ENCODE measurements at places on chromosomes 12 and 14.

- DNase-seq, result peak; percentile 22
Observed at GRCh38 chr14:96698960-96699539, 98.1 kb upstream of the VRK1 start.

GRCh38 chr14:70785556-70785955, 23.8 kb downstream of the MAP3K9 start:
- DNase-seq, result no peak

DNA sequence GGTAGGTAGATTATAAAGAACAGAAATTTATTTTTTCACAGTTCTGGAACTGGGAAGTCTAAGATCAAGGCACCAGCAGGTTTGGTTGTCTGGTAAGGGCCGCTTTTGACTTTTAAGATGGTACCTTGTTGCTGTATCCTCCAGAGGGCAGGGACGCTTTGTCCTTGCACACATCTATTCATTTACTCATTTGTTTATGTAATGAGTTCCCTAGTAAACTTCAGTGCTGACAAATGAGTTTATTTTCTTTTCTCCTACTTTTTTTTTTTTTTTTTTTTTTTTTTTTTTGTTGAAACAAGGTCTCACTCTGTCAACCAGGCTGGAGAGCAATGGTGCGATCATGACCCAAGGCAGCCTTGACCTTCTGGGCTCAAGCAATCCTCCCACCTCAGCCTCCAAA, 195.7 kb downstream of the FBXL14 start:
- DNase-seq, result peak; percentile 37

- no peak for DNase-seq
Observed at GRCh38 chr12:71727958-71728357, 26.7 kb upstream of the RAB21 start.

DNA sequence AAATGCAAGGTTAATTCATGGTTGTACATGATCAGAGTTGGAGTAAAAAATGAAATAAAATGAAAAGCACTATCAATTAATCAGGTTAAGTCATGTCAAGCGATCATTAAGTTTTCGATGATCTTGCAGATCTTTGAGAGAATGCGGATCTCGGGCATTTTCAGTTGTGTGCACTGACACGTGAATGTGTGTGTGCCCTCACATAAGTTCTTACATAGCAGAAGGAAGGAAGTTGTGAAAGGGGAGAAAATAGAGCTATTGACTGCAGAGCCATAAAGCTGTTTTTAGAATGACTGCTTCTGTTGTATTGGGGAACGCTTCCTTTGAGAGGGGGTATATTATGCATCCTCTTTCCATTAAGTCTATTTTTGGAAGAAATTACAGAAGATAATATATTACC, 101.3 kb downstream of the HMGA2 start:
- peak; percentile 69 for DNase-seq

- no peak for DNase-seq
Observed at GRCh38 chr14:70152704-70153103, 36.0 kb downstream of the SLC8A3 start.

DNA sequence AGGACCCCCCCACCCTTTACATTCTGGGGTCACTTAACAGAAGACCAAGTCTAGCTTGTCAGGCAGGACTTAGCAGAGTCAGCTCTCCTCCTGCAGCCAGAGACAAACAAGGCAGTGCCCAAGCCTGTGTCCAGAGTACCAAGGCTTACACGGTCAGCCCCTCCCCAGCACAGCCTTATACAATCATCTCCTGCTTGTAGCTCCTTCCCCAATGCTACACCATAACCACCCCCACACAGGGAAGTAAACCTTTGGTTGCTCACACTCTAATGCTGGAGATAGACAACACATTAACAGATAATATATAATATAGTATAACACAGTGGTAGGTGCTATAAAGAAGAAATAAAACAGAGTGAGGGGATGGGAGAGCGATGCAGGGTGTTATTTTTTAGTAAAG, 175.4 kb upstream of the PWP1 start:
- DNase-seq, result no peak

- no peak for DNase-seq
Observed at GRCh38 chr14:71475916-71476315, 456.3 kb upstream of the RGS6 start.

- DNase-seq, result peak; percentile 93
Observed at GRCh38 chr12:124939079-124939420, 24.6 kb upstream of the UBC start.
